ENCODE measurements at places on chromosomes 4 and X.

DNA sequence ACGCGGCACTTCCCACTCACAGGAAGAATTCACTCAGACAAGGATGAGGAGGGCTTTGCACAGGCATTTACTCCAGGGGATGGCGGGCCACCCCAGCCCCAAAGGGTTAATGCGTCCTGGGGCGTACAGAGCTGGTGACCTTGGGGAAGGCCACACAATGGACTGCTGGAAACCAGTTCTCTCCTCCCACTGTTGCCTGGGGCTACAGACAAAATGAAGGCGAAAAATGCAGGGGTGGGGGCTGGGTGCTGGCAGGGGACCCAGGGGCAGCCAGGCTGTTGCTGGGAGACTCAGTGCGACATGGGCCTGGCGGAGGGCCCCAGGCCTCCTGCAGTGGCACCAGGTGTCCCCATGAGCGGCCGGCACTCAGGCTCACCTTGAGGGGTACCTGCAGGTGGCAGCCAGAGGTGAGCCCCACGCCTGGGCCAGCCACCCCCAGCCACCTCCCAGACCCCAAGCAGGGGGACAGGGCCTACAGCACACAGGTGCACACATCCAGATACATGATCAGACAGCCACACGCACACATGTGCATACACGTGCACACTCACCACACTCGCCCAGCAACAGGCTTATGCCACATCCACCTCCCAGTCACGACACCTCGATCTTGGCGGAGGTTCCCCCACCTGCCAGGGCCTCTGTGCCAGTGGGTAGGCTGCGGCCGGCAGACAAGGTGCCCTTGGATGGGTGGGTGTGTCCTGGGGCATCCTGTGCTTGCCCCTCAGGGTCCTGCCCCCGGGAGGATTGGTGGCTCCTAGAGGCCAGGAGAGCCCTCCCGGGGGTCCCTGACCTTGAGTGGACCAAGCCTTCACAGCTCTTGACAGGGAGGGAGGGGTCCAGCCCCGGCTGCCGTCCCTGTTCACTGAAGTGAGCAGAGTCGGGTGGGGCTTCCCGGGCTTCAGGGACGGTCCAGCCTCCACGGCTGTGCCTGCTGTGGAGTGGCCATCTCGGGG lies 13.1 kb downstream of the NAT8L start:
- DNase-seq, result no peak

GRCh38 chrX:1657367-1658070 lies 42.7 kb downstream of the ASMT start:
- peak; percentile 12 for DNase-seq

DNA sequence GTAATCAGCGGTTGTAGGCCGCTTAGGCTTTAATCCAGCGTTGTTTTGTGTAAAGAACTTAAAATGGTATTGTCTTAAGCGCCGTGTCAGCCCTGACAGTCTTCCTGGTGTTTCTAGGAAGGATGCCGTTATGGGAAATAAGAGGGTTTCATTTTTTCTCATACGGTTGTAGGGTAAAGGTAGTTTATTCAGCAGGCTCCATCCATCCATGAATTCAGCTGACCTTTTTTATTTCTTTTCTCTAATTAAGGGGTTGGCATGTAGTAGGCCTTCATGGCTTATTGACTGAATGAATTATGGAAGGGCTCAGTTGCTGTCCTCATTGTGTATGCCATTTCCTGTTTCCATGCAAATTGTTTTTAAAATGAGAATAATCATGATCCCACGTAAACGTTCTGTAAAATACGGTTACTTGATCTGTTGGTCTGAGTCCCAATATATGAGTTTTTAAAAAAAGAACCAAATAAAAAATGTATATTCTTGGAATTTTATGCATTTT lies 693 bp downstream of the OCIAD1 start:
- DNase-seq, result peak; percentile 18

- DNase-seq, result no peak
These were observed 243.6 kb downstream of the ANK2 start for GRCh38 chr4:113293043-113293560.

GRCh38 chrX:148572337-148572736 lies 71.9 kb downstream of the AFF2 start:
- peak; percentile 37 for DNase-seq

GRCh38 chr4:90081432-90082144 lies 45.6 kb upstream of the CCSER1 start:
- DNase-seq, result no peak

GRCh38 chrX:37998586-37999262 lies 7.6 kb upstream of the SYTL5 start:
- no peak for DNase-seq

- DNase-seq, result no peak
These were observed 58.0 kb downstream of the TAB3 start for GRCh38 chrX:30831082-30831481.

- DNase-seq, result no peak
These were observed 101.9 kb downstream of the QRFPR start for GRCh38 chr4:121278811-121279368.

- DNase-seq, result no peak
These were observed 338.0 kb downstream of the SPOCK3 start for GRCh38 chr4:166896254-166896653.

DNA sequence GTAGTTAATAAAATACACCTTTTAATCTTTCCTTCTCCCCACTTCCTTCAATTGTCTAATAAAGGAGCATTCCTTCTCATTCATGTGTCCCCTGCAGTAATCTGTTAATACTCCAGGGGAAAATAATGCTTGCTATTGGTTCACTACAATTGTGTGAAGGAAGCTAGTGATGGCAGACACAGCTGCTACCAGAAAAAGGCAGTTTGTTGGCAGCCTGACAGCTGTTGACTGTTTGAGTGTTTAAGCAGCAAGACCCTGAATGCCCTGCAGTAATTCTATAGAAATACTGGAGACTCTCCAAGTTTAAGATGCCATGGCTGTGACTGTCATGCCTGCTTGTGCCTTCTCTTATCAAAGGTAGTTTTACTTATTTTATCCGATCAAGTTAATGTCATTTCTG lies 359.5 kb downstream of the C4orf33 start:
- no peak for DNase-seq

DNA sequence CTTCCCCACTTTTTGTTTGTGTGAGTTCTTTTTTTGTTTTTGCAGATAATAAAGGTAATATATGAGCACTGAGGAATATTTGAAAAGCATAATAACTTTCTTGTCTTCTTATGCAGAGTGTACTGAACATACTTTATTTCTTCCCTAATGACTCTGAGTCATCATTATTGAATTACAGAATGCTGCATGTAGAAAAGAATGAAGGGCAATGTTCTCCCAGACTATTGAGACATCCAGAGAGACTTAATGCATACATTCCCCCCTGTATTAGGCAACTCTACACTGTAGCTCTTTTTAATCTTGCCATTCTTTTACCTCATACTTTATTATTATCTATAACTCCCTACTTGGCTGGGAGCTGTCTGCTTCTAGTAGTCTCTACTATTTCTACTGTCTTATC lies 240.5 kb upstream of the ANKRD50 start:
- no peak for DNase-seq

GRCh38 chr4:93828995-93829819 lies 654 bp downstream of the ATOH1 start:
- DNase-seq, result no peak

GRCh38 chrX:15786915-15787314 lies 3.4 kb upstream of the ZRSR2 start:
- DNase-seq, result peak; percentile 29

DNA sequence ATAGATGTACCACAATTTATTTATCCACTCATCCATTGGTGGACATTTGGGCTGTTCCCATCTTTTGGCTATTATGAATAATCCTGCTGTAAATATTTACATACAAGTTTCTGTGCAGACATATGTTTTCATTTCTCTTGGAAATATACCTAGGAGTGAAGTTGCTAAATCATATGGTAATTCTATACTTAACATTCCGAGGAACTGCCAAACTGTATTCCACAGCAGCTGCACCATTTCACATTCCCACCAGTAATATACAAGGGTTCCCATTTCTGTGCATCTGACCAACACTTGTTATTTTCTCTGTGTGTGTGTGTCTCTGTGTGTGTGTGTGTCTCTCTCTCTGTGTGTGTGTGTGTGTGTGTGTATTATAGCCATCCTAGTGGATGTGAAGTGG lies 15.4 kb upstream of the DOCK11 start:
- DNase-seq, result no peak

GRCh38 chrX:102767287-102767686 lies 46.7 kb downstream of the GPRASP3 start:
- no peak for DNase-seq

DNA sequence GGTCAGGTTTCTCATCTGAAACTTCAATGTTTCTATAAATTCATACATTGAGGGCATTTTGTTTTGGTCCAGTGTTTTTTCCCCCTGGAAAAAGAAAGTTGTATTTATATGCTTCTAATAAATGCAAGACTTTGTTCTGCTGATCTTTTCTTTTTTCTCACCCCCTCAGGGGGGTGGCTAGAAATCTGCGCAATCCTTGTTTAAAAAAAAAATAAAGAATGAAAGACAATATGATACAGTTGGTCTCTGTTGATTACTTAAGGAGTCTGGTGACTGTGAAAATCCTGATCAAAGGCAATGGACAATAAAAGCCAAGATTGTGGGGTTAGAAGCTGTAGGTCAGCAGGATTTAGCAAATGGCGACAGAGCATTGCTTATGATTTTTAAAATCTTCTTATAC lies 180.5 kb downstream of the KIT start:
- DNase-seq, result no peak

DNA sequence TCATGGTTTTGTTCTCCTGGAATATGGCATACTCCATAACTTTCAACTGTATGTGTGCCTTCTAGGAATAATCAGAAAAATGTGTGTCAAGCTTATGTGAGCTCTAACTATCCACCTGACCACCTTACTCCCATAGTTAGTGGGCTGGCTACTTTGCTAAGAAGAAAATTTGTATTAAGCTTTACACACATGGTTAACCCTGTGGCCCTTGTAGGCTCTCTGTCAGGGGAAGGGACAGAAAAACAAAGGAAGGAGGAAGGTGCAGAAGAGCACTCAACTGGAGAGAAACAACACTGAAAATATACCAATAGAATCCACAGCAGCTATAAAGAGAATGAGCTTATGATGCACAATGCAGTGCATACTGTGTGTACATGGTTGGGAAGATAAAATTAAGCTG lies 84.6 kb downstream of the PPP3CA start:
- DNase-seq, result no peak

- no peak for DNase-seq
These were observed 544.7 kb downstream of the SPRY1 start for GRCh38 chr4:123941306-123941705.

DNA sequence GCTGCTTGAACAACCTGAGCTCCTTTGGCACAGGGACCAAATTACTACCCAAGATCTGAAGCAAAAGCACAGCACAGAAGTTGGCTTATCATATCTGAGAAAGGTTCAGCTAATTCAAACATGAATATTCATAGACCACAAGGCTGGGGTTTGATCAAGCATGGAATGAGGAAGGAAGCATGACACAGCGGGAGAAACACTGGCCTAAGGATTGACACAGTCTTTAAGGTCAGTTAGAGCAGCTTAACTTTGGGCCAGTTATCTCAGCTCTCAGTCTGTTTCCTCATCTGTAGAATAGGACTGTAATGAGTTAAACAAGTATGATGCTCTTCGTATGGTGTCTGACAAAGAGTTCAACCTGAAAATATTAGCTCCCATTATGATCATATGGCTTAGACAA lies 88.5 kb upstream of the CBR4 start:
- peak; percentile 82 for DNase-seq

- DNase-seq, result peak; percentile 3
These were observed 2.3 kb upstream of the NR3C2 start for GRCh38 chr4:148444296-148445070.

DNA sequence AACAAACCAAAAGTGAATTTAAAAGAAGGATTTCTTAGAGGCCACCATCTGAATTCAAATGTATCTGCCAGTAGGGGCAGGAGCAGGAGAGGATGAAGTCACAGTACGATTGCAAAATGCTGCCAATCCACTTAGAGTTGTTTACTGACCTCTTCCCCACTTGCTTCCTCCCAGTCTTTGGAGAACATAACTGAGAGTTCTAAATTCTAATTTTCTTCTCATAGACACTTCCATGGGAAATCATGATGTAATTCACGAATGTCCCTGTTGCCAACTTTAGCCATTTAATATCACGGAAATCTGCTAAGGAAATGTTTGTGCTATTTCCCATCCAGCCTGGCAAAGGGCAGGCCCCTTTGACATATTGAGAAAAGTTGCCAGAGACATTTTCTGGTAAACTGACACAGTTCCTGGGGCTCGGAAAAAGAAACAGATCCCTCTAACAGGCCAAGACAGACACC lies 33.6 kb upstream of the NOCT start:
- peak; percentile 93 for DNase-seq

DNA sequence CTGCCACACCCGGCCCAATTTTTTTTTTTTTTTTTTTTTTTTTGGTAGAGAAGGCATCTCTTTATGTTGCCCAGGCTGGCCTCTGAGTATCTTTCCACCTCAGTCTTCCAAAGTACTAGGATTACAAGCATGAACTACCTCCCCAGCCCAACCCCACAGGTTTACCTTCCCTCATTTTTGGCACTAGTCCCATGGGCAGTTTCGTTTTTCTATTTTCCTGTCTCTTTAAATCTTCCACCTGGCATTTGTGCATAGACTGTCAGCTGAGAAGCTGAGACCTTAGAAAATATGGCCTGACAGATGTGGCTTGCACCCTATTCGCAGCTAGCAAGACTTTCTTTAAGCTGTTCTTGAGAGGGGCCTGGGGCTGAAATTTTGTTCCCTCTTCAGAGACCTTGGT lies 27.9 kb downstream of the TNIP2 start:
- DNase-seq, result no peak

GRCh38 chr4:124940387-124940786 lies 227.9 kb upstream of the ANKRD50 start:
- DNase-seq, result no peak

- DNase-seq, result peak; percentile 42
These were observed 2.4 kb upstream of the NBDY start for GRCh38 chrX:56726605-56727004.

DNA sequence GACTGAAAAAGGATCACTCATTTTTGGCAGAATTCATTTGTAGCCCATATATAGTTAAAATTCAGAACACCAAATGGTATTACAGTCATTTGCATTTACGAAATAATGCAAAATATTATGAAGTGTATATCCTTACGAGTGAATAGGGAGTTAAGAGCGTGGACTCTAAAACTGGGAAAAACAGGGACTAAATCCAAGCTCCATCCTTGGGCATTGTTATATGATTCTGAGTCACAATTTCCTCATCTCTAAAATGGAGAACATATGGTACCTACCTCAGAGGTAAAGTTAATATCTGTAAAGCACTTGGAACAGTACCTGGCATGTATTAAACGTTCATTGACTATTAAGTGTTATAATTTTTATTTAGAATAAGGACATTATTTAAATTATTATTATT lies 106.3 kb downstream of the ZAR1 start:
- no peak for DNase-seq
